SJCRH30 (cell line): ENCODE measurements at places on chromosomes 5 and 9.

DNA sequence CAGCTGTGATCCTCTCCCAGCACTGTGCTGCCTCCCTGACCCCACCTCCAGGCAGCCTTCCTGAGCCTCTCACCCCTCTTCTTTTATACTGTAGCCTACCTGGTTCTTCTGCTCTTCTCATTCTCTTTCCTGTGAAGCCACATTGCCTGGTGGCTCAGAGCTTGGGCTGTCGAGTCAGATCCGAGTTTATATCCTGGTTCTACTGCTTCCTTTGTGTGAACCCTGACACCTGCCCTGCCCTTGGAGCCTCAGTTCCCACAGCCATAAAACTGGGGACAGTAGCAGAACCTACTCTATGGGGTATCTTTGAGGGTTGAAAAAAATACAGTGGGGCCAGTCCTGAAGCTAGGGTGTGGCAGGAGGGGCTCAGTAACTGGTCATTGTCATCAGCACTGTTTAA is 8.8 kb downstream of the SLC27A4 start:
- no peak for DNase-seq

GRCh38 chr9:96006961-96007360 is 131.5 kb downstream of the ERCC6L2 start:
- DNase-seq: peak; percentile 20

DNA sequence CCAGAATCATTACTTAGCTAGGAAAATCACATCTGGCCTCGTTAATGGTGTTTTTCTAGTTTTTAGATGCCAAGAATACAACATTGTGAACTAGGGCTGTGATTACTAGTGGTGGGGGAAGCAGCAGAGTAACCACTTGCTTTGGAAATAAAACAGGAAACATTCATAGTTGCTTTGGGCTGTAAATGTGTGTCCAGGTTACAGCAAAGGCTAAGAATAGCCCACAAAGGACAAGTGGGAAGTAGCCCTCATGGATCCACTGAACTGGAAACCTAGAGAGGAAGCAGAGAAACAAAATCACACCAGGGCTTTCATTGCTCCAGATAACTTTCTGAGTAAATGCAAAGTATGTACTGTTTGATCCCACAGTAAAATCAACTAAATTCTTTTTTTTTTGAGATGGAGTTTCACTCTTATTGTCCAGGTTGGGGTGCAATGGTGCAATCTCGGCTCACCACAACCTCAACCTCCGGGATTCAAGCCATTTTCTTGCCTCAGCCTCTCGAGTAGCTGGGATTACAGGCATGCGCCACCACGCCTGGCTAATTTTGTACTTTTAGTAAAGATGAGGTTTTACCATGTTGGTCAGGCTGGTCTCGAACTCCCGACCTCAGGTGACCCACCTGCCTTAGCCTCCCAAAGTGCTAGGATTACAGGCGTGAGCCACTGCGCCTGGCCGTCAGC is 56.2 kb upstream of the TNFSF15 start:
- no peak for DNase-seq

DNA sequence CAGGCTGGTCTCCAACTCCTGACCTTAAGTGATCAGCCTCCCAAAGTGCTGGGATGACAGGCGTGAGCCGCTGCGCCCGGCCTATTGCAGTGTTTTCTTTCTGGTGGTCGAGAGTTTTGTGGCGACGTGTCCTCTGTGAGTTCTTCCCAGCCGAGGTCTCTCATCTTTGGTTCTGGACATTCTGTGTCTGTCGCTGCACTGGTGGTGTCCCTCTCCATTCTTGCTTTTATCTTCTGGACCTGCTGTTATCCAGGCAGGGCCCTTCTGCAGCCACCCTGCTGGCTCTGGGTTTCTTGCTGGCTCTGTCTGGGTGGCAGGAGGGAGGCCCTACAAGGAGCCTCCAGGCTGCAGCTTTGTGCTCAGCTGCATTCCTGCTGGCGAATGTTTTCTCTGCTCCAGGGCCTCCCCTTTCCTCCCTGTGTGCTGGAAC is 49.1 kb upstream of the EXOC3 start:
- no peak for DNase-seq

- peak; percentile 79 for DNase-seq
Observed at GRCh38 chr5:171596391-171596878, 177.0 kb downstream of the FGF18 start.

GRCh38 chr9:5529683-5530221 is 19.4 kb downstream of the PDCD1LG2 start:
- DNase-seq: no peak

- no peak for DNase-seq
Observed at GRCh38 chr5:159735749-159736660, 180.3 kb upstream of the ADRA1B start.
